NB4 (cell line): ENCODE measurements at places on chromosomes 11 and 22.

DNA sequence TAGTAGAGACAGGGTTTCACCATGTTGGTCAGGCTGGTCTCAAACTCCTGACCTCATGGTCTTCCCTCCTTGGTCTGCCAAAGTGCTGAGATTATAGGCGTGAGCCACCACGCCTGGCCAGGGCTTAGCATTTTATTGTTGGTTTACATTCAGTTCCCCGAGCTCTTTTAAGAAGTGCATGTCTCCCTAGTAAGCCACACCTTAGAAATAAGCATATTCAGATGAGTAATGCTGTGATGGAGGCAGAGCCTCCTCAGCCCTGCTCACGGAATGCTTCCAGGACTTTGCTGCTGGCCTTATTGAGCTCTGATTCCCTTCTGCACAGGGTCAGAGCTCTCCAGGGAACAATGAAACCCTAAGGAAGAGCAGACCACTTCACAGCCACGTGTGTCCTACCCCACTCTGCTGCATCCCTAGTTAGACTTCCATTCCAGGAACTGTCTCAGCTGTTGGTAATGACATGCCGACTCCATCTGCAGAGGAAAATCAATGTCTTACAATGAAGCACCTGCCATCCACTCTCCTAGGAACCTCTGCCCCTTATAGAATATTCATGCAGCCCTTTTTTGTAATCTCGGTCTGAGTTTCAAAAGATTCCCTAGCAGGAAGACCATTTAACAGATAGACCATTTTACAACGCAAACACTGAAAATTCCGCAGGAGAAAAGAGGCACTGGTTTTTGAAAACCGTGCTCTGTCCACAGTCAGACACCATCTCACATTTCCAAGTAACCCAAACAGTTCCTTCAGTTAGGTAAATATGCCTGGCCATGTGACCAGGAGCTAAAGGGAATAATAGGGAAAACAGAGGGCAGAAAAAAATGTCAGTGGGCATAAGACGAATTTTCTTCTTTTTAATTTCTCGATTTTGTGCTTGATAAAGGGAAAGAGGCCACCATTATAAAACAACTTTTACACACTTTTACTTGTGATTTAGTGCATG, 1.7 kb upstream of the JAM3 start:
- no peak for DNase-seq

DNA sequence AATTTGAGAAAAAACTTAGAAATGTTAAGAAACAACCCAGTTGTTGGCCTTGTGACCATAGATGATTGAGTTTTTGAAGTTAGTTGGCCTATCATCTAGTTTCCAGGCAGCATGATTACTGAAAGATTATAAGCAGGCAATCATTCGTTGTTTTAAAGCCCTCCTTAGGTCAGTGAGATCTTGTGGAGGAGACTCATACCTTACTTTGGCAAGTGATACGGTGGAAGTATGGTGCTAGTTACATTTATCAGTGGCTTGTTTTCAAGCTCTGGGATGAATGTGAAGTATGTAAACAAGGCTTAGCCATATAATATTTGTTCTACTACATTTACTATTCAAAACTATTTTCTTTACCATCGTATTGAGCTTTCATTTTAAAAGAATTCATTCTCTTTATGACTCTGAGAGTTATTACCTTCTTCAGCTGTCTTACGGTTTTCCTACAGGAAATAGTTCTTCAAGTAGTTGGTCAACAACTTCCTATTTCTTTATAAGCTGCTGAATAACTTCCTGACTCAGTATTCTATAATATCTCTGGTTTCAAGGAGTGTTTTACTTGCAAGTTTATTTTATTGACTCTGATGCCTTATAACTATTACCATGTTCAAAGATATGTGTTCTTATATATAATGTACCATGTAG, 7.3 kb downstream of the YAP1 start:
- DNase-seq: no peak

GRCh38 chr11:134700101-134700640, 288.1 kb upstream of the B3GAT1 start:
- DNase-seq: no peak

GRCh38 chr11:61742391-61742790, 10.0 kb upstream of the MYRF start:
- DNase-seq: peak; percentile 95

DNA sequence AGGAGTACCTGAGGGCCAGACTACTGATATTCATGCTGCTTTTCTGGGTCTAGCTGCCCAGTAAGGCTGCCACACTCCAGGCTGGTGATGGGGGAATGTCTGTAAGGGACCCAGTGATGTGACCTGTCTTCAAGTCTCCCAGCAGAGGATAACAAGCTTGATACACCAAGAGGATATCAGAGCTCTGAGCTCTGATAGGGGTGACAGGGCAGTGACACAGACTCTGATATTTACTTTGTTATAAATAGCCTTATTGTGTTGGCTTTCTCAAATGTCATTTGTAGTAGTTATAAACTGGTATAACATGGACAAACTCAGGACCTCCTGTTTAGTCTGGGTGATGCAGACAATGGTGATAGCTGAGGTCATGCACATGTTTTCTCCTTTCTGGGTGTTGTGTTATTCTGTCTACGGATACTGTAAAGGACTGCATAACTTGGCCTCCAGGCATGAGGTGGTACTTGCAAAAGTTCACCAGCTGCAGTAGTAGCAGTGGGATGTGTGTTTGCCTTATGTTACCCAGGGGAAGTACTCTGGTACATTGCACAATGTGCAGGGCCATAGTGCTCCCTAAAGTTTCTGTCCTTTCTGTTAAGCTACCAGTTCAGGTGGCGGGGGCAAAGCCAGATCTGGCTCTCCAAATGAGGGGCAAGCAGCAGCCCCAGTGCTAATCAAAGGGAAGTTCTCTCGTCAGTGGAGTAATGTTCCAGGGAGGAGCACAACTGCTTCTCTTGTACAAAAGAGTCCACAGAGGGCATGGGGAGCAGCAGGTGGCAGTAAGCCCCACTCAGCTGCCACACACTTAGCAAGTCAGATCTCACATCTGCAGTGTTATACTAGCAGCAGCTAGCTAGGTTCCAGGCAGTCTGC, 812.2 kb downstream of the JRKL start:
- no peak for DNase-seq

- DNase-seq: peak; percentile 52
These were observed 1.9 kb downstream of the GRAMD4 start for GRCh38 chr22:46622081-46622521.

- DNase-seq: peak; percentile 29
These were observed 90.4 kb downstream of the ABTB2 start for GRCh38 chr11:34267417-34267816.

GRCh38 chr11:89347071-89347470, 144.1 kb downstream of the NOX4 start:
- DNase-seq: no peak

GRCh38 chr11:86984701-86985100, 29.5 kb upstream of the FZD4 start:
- no peak for DNase-seq

DNA sequence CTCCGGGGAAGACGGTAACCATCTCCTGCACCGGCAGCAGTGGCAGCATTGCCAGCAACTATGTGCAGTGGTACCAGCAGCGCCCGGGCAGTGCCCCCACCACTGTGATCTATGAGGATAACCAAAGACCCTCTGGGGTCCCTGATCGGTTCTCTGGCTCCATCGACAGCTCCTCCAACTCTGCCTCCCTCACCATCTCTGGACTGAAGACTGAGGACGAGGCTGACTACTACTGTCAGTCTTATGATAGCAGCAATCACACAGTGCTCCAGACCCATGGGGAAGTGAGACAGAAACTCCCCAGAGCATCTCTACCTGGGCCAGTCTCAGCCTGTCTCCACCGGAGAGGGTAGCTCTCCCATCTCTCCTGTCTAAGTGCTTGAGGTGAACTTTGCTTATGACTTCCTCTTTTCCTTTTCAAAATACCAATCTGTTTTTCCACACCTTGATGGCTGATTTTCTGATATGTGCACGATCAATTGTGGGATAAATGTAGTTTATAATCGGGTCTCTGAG, 48.5 kb upstream of the VPREB1 start:
- no peak for DNase-seq

- no peak for DNase-seq
These were observed 313.5 kb upstream of the CHORDC1 start for GRCh38 chr11:90536301-90536700.

DNA sequence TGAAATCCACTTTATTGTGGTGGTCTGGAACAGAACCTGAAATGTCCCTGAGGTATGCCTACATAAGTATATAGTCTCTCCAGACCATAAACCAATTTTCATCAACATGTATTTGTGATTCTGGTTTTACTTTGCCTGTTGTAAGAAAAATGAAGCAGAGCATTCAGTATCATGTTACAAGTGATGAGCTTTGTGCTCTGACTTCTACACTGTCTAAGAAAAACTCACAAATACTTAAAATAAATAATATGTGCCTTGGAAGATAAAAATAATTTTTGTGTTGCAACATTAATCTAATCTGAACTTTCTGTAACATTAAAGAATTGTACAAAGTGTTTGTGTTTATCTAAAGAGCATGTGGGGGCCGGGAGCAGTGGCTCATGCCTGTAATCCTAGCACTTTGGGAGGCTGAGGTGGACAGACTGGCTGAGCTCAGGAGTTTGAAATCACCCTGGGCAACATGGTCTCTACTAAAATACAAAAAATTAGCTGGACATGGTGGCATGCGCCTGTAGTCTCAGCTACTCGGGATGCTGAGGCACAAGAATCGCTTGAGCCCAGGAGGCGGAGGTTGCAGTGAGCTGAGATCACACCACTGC, 219.5 kb downstream of the SOX6 start:
- no peak for DNase-seq

- no peak for DNase-seq
These were observed 14.5 kb downstream of the ARVCF start for GRCh38 chr22:20002128-20002527.

- DNase-seq: no peak
These were observed 74.6 kb downstream of the AASDHPPT start for GRCh38 chr11:106152013-106152412.

- no peak for DNase-seq
These were observed 1078.0 kb downstream of the NTM start for GRCh38 chr11:132448334-132448995.

- DNase-seq: peak; percentile 52
These were observed 5.3 kb upstream of the LRRC10B start for GRCh38 chr11:61503135-61503770.

DNA sequence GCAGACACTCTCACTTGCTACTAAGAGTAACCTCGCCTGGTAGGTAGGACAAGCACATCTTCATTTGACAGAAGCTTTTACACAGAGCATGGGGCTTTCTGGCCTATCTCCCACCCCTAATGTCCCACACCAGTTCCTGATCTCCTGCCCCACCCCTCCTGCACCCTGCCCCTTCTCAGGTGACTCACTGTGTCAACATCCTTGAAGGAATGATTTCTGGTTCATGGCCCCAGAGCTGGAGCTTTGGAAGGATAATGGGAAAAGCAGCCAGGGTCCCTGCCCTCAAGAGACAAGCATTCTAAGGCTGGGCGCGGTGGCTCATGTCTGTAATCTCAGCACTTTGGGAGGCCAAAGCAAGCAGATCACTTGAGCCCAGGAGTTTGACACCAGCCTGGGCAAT, 47.2 kb downstream of the LRFN4 start:
- DNase-seq: no peak

GRCh38 chr22:32969502-32969901, 88.7 kb downstream of the SYN3 start:
- DNase-seq: no peak

DNA sequence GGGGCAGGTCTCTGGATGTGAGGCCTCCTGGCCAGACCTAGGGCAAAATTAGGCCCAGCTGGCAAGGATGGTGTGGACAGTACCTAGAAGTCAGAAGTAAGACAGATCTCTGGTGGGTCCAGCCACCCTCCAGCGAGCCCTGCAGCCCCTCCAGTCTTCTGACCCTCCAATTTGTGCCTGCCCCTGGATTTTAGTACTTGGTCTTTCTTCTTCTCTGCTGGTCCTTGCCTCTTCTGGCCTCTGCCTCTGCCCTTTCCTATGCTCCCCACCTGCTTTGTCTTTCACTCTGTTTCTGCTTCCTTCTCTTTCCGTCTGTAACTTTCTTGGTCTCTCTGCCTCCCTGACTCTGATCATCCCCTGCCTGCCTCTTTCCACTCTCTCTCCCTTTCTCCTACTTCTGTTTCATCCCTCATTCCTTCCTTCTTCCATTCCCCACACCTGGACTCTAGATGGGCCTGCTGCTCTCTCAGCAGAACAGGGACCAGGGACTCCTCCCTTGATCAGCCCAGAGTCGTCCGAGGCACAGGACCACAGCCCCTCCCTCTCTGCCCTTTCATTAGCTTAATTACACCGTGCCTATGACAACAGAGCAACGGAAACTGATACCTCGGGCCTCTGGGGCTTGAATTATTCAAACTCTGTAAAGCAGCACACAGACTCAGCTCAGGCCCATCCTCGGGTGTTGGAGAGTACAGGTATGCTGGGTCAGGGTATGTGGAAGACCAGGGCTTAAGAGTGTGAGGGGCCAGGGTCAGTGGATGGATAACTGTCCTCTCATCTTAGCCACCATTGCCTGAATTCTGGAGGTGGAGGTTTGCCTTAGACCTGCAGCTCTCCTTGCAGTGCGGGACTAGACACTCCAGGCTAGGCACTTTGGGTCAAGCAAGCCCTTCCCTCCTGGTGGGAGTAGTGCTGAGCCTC, at the start of gene CHRNA10:
Gene CHRNA10, minus strand, starts transcription at position 51 of the 921 bp plus-strand sequence. CDS start 72 bp downstream, outside the sequence.
- DNase-seq: no peak

GRCh38 chr11:63532117-63532516, 4.5 kb upstream of the PLAAT4 start:
- no peak for DNase-seq

- DNase-seq: peak; percentile 37
These were observed 65.8 kb upstream of the SEPTIN5 start for GRCh38 chr22:19648419-19648929.

DNA sequence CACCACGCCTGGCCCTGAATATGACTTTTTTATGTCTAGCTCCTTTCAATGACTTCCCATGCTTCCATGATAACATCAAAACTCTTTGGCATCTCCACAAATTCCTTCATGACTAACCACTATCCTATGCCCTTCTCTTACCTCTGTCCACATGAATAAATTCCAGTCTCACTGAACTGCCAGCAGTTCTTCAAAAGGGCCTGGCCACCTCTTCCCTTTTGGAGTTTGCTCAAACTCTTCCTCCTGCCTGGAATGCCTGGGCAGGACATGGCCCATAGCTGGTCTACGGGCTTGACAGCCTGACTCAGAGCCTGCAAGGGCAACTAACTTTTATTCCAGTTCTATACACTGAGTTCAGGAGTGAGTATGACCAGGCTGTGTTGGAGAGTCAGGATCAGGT, 41.8 kb upstream of the ZBTB16 start:
- DNase-seq: no peak

DNA sequence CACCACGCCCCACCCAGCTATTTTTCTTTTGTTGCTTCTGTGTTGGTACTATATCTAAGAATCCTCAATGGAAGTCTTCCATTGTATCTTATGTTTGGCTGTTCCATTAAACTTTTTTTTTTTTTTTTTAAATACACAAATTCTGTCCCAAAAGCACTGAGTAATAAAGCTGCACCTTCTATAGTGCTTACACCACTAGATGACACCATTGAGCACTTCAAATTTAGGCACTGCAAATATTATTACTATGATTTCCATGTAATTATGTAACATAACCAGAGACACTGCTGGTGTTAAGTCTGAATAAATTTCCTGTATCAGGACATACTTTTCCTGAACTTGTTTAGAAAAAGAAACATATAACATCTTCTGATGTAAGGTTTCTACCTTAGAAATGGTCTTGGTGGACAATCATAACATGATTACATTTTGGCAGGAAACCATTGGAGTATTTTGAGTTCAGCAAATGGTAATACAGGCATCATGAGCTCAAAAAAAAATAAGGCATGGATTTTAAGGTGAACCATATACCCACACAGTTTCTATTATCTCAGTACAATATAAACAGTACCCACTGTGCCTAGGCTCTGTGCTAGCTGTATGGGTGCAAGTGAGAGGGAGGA, 110.5 kb downstream of the ATG16L2 start:
- DNase-seq: peak; percentile 52

- DNase-seq: peak; percentile 11
These were observed 13.3 kb upstream of the LIPT2 start for GRCh38 chr11:74506823-74507222.
